Mucosa of descending colon (tissue), 3 donors: ENCODE measurements at places on chromosomes 4 and X.

- DNase-seq: peak; percentile 44
These were observed 6.1 kb downstream of the AKAP17A start for GRCh38 chrX:1597345-1598020.

DNA sequence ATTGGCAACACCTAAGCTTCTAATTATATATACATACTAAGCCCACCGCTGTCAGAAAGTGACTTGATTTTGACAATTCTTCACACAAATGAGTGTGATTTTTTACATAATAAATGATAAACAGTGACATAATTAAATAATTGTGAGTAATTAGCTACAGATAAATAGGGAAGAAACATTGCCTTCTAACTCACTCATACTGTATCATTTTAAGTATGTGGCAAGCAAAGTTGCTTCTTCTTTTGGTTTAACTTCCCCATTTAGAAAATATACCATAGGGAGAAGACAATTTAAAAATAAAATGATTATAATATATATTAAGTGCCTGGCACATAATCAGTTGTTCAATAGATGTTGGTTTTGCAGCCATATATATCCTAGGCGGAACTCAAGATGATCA, 644.2 kb downstream of the FSTL5 start:
- no peak for DNase-seq

DNA sequence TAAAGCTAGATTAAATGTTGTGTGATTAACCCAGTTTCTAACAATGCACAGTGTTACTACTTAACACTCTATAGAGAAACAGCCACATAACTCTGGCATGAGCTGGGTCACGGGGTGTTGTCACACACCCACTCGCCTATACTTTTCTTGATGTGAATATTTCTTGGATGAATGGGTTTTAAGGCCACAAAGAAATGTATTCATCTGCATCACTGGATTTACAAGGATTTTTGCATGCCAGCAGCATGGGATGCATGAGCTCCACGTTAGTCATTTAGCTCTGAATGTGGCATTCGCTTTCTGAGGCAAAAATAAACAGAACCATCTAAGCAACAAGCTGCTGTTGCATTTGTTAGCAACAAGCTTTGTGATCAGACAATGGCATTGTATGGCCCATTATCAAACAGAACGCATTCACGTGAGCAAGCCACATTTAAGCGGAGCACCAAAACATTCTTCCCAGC, 89.7 kb downstream of the LRP2BP start:
- DNase-seq: no peak

DNA sequence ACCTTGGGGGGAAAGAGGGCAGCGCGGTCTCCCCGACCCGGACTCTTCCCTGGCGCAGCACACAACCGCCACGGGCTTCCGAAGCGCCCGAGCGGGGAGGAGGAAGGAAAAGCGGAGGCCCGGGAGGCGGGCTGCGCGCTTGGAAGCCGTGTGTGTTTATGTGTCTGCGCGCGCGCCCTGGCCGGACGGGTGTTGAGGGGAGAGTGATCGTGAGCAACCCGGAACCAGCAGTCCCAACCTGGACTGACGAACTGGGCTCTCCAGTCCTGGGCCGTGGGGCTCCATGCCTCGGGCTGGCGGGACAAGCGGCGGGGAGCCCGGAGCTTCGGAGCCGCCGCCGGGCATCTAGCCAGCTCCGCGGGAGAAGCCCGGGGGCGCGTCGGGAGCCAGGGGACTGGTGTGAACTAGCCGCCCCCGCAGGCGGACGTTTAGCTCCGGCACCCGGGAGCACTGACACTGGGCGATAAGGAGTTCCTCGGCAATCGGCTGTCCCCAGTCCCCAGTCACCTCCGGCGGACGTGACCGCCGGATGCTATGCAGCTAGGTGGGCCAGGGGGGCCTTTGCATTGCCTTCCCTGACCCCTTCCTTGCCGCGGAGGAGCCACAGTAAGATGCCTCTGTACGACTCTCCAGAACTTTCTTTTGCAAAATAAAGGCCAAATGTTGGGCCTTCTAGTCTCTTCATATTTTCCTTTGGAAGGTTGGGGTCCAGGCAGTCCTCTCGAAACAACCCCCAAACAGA, 74.8 kb upstream of the BCOR start:
- peak; percentile 84 for DNase-seq

GRCh38 chr4:17786567-17786966, 5.1 kb upstream of the FAM184B start:
- no peak for DNase-seq

GRCh38 chr4:73520821-73521220, 39.3 kb downstream of the AFM start:
- DNase-seq: no peak

- DNase-seq: no peak
These were observed 108.7 kb upstream of the FUNDC1 start for GRCh38 chrX:44651358-44651757.

DNA sequence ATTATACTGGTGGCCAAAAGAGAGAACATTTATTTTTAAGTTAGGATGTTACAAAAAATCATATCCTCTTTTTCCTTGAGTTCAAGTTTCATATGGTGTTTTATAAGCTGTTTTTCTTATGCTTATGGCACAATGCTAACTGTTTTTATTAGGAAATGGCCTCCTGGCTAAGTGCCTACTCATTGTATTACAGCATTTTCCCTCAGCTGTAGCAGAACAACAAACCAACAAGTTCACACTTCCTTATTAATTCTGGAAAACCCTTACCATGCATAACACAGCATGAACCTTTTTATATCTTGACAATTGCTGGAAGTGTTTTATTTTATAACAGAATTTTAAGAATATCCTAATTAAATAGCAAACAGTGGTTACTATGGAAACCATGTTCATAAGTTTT, 165.8 kb downstream of the GASK1B start:
- no peak for DNase-seq

DNA sequence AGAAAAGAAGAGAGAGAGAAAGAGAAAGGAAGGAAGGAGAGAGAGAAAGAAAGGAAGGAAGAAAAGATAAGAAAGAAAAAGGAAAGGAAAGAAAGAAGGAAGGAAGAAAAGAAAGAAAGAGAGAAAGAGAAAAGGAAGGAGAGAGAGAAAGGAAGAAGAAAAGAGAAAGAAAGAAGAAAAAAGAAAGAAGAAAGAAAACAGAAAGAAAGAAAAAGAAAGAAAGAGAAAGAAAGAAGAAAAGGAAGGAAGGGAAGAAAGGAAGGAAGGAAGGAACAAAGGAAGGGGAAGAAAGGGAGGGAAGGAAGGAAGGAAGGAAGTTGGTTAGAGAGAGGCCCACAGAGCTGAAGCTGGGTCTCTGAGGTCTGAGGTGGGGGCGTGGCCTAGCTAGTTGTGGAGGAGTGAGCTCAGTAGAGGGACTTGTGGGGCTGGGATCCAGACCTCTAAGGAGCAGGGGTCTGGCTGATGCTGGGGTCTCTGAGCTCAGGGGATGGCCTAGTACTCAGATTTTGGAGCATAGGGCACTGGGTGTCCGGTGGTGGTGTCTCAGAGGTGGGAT, 27.1 kb upstream of the PDZD4 start:
- DNase-seq: no peak

GRCh38 chr4:181007751-181008150, 1235.5 kb upstream of the TENM3 start:
- DNase-seq: no peak

DNA sequence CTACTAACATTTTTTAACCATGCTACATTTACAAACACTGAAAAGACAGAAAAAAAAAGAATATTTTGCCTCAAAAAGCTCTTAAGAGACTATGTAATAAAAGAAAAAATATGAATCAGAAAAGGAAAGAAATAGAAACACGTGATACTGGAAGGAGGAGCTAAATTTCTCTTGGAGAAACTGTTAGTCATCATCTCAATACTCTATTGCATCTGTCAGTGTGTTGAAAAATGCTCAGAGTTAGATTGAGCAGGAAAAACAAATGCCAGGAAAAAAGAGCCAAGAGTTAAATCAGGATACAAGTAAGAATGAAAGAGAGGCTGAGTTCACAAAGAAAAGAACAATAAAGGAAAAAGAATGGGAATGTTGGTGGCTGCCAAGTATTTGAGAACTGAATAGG, 2.6 kb downstream of the RAB28 start:
- DNase-seq: no peak

DNA sequence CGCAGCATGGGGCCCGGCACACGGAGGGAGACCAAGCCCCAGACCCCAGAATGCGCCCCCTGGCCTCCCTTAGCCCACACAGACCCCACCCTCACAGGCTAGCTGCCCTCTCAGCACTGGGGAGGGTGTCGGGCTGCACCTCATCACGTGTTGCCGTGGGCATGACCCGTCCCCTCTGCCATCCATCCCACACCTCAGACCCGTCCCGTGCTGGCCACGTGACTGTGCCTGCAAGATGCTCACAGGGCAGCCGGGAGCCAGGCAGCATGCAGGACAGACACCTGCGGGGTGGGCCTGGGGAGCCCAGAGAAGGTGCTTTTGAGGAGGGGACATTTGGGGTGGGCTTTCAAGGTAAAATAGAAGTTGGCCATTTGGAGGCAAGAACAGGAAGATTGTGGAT, 4.8 kb downstream of the MSANTD1 start:
- no peak for DNase-seq

GRCh38 chrX:46865281-46865680, 28.4 kb downstream of the RP2 start:
- DNase-seq: no peak

DNA sequence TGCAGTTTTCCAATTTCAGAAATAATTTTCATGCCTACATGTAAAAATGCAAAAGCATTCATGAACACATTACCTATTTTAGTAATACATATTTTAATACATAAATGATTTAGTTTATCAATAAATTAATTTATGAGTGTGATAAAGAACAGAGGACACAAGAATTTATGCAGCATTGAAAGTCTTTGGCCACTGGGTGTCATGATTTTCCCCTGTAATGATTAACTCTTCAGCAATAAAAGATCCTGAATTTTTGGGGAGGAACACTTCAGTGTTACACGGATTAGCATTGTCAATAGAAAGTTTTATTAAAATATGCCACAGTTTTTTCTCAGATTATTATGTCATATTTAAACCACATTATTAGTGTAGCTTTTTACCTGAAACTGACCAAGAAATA, 8.6 kb upstream of the VCX2 start:
- no peak for DNase-seq

GRCh38 chr4:86558258-86558657, 35.9 kb upstream of the PTPN13 start:
- no peak for DNase-seq

DNA sequence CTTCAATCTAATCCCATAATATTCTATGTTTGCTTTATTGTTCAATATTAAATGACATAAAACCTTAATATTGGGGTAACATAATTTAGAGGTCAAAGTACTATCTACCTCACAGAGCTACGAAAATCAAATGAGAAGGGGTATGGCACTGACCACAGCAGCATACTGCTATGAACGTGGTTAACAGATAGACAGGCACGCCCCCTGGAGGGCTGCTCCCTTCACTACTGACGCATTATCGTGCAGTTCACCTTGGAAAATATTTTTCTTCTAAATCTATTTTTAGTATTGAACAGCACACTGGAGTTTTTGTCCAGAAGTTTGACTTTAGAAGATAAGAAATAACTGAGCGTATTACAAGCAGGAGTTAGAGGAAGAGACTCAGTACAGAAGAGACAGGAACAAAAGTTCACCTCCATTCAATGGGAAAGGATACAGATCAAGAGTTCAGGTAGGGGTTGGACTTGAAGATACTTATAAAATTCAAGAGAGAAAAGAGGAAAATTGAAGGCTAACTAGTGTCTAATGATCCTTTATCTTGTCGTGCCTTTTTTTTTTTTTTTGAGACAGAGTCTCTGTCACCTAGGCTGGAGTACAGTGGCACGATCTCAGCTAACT, 22.7 kb downstream of the MAP9 start:
- peak; percentile 69 for DNase-seq

- DNase-seq: no peak
These were observed 95.4 kb downstream of the COL25A1 start for GRCh38 chr4:109207061-109207460.

DNA sequence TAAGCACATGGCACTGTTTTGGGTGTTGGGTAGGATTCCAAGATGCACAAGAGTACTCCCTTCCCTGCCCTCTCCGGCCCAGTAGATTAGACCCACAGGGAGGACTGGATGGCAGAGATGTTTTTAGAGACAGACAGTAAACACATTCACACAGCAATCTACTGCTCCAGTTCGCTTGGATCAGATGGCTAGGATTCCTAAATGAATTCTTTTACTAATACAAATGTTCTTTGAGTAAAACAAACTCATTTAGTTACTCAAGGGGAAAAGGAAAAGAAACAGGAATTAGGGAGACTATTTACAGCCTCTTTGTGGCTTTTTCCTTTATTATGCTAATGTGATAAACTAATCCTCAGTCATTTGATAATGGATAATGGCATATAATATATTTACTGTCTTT, 5.9 kb downstream of the SNX25 start:
- no peak for DNase-seq

DNA sequence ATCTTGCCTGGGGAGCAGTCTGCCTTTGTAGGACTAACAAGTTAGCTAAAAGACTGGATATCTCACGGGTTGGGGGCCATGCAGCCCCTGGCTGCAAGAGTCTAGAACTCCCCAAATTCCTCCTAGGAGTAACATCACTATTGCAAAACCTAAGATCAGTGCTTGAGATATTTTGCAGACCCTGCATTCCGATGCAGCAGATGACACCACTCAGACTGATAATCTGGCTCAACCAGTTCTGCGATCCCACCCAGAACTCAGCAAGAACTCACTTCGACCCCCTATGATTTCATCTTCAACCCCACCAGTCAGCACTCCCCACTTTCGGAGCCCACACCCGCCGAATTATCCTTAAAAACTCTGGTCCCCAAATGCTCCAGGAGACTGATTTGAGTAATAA, 834.0 kb downstream of the C4orf33 start:
- DNase-seq: no peak

DNA sequence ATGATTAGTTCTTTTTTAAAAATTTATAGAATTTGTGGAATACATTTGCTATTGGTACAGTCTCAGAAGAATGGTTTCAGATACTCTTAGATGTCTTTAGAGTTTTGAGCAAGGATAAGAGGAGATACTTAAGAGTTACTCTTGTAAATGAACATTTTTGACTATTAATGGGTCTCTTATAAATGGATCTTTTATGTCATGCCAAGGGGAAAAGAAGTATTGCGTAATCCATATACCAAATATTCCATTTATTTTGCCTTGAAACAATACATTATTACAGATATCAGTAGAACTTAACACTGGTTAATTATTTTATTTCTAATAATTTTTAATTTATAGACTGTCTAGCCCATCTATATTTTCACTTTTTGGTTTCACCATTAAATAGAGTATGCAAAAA, 17.2 kb upstream of the DCAF4L1 start:
- DNase-seq: no peak

GRCh38 chrX:94492541-94492940, 818.5 kb downstream of the FAM133A start:
- no peak for DNase-seq

- DNase-seq: no peak
These were observed 34.8 kb downstream of the TACC3 start for GRCh38 chr4:1756079-1756478.
